ENCODE measurements at places on chromosomes 3 and 15.

GRCh38 chr3:127137113-127137512 lies 55.8 kb upstream of the PRR23E start:
- no peak for DNase-seq

- no peak for DNase-seq
Observed at GRCh38 chr3:72444656-72445223, 403.5 kb downstream of the SHQ1 start.

DNA sequence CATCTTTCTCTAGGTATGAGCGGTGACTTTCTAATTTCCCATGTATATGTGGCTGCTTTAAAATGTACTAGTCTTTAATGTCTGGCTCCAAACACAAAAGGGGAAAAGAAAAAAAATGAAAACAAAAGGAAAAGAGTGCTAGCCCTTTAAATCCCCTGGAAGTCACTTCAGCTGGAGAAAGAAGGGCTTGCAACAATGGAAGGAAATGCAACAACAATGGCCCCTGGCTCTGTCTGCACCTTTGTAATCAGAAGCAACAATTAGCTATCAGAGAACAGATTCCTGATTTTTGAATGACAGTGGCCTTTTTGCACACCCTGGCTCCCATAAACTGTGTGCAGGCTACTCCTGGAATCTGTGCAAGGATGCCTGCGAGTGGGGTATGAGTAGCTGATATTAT lies 591.2 kb downstream of the FHIT start:
- DNase-seq = no peak

GRCh38 chr3:78967061-78967460 lies 800.7 kb downstream of the ROBO1 start:
- no peak for DNase-seq

- DNase-seq = no peak
Observed at GRCh38 chr15:50119063-50120040, at the start of gene ATP8B4. Gene ATP8B4, minus strand, starts transcription at chr15:50119233. Its CDS starts 12,267 bp downstream, at chr15:50106966.

- no peak for DNase-seq
Observed at GRCh38 chr3:46884929-46885328, 7.4 kb downstream of the PTH1R start.

DNA sequence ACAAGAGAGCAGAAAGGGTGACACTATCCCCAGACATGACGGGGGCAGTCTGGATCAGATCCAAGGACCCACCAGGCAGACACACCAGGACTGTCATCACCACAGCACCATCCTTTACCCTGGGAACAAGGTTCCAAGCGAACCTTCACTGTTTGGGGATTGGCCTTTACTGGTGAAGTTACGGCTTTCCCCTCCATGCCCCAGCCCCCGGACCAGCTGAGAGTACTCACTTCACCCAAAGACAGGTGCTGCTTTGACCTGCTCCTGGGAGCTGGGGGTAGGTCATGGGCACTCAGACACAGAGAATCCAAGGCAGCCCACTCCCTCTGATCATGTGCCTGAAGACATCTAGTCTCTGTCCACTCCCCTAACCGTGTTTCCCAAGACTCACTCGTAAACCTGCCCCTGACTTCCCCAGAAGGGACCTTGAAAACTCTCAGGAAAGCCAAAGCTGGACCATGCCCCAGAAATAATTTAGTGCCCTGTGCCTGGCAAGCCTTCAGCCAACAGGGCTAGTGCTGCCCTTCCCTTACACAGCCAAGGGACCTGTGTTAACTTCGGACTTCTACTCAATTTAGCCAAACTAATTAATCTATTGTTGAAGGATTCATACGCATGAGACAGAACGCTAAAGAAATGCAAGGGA lies 2.8 kb downstream of the RRP9 start:
- no peak for DNase-seq

DNA sequence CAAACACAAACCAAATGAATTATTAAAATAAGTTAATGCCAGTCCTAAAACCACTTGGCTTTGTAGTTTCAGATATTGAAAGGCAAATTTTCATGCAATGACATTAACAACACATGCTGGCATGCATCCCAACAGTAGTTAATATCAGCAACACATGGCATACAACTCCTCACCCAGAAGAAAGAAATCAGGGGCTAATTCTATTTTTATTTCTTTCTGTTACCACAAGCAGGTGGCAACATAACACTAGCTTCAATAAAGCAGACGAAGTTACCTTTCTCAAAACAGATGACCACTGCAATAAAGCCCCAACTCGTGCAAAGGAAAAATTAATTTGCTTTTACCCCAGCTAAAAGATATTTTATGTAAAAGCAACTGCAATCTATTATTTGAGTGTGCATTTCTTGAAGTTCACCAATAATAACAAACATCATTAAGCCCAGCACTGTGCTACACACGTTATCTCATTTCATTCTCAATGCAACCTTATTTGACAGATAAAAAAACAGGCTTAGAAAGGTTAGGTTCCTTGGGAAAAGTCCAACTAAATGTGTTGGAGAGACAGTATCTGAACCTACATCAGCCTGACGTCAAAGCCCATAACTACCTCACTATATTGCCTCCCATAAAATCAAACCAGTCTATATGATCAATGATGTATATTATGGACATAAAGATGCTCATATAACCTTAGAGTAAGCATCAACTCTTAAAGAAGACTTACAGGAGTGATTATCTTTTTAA lies 2.8 kb downstream of the TOP2B start:
- DNase-seq = no peak

GRCh38 chr3:56613016-56613415 lies 56.0 kb downstream of the CCDC66 start:
- no peak for DNase-seq

DNA sequence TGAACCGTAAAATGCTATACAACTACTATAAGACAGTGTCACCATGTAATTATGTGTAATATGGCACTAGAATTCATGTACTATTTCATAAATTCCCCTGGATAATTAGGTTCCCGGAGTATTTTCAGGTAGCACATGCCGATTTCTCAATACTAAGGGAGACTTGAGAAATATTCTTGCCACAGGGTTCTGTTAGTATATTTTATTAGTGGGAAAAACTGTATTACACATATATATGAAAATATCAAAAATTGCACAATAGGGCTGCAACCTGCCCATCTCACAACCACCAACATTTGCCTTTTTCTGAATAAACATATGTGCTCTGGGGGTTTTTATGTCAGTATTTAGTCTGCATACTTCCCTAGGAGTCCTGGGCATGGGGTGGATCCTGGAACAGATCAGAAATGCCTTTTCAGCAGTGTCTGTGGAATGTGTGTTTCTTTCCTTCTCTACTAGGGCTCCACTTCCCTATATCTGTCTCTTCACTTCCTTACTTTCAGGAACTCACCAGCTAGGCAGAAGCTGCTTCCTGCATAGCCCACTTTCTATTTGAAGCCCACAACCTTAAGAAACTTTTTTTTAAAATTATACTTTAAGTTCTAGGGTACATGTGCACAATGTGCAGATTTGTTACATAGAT lies 87.5 kb downstream of the RPL39L start:
- DNase-seq = no peak

GRCh38 chr15:90683371-90683770 lies 33.8 kb upstream of the BLM start:
- DNase-seq = no peak

DNA sequence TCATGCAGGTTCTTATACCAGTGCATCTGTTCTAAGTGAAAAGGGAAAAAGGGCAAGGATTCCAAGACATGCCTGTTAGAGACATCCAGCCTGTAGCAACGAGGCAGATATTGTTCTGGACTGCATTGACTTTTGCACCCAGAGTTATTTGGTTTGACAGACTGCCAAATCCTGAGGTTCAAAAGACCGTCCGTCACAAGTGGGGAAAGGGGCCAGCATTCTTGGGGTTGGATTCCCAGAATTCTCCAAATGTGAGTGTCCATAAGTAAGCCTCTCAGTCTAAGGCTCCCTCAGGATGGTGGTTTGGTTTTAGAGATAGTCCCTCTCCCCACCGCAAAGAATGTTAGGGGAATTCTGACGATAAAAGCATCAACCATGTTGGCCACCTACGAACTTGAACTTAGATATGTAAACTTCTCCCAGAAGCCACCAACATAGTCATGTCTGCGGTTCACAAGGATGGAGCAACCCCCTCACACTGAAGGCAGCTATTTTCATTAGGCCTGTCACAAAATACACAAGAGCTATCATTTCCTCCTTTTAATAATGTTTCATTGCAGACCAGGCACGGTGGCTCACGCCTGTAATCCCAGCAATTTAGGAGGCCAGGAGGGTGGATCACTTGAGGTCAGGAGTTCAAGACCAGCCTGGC lies 13.6 kb upstream of the LACTB start:
- no peak for DNase-seq

GRCh38 chr3:167066977-167067786 lies 312.9 kb downstream of the ZBBX start:
- no peak for DNase-seq

- DNase-seq = no peak
Observed at GRCh38 chr3:50417637-50418033, 58.3 kb upstream of the TMEM115 start.

DNA sequence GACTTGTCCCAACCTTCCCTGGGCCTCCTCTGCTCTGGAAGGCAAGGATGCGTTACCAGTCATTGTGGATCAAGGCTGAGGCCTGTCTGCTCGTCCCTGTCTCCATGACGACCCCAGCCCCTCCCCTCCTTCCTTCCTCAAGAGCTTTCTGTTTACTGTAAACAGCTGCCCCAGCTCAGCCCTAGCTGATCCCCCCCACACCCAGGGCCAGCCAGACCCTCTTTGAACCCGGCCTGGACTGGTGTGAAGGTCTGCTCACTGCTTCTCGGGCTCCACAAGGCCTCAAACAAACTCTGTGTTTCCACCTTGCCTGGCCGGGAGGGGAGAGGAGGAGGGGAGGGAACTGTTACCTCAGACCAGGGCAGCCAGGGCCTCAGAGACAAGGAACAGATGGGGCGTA lies 16.9 kb downstream of the VPS18 start:
- DNase-seq = no peak

GRCh38 chr3:23301819-23302218 lies 98.7 kb downstream of the UBE2E2 start:
- no peak for DNase-seq

DNA sequence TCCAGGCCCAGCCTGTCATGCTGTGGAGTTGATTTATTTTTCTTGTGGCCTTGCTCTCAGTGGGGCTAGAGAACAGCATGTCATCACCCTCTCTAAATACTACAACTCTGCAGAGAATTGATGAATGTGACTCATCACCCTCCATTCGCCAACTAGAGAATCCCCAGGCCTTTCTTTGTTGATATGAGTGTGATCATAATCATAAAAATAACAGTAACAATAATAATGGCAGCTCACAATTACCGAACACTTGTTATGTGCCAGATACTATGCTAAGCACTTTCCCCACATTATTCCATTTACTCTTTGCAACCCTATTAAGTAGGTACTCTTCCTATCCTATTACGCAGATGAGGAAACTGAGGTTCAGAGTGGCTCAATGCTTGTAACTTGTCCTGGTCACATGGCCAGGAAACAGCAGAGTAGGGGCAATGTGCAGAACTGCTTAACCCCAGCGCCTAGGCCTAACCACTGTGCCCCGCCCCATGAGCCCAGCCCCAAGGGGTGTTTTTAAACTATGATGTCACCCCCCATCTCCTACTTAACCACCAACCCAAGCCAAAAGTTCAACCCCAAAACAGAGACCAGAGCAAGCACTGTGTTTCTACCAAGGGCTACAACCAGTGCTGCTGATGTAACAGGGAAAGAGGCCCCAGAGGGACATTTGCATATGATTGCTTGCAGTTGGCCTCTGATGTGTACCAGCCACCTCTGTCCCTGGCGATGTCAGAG lies 104.5 kb downstream of the ADCY5 start:
- no peak for DNase-seq

DNA sequence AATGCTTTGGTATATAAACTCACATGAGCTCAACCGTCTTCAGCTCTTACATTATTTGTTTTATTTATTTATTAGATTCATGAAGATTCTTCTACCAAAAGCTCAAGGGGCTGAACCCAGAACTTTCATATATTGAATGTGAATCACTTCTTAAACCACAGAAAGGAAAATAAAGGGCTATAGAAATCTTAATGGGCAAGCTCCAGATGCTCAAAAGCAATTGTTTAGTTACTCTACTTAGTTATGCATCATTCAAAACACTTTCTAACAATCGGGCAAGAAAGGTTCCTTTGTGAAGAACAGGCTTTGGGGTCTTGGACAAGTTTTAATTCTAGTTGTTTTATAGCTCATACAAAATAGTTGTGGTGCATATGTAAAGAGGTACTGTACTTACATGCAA lies 380.2 kb downstream of the TIGIT start:
- no peak for DNase-seq

GRCh38 chr15:99932676-99933402 lies 199.6 kb upstream of the LYSMD4 start:
- DNase-seq = no peak

GRCh38 chr3:37396731-37397130 lies 222.3 kb upstream of the LRRFIP2 start:
- DNase-seq = no peak

DNA sequence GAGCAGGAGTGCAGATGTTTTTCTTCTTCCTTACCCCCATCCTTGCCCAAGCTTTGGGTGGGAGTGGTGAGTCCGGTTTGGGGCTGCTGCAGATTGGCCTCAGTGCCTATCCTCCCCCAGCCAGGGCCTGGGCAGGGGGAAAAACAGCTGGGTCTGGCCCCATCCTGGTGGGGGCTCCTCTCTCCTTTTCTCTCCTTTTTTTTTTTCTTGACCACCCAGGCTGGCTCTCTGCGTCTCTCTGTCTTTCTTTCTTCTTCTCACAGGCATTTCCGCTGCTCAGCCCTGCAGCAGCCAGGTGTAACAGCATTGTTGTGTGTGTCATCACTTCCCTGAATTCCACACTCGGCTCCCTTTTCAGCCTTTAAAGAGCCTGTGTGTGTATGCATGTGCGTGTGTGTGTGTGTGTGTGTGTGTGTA lies 2.0 kb downstream of the FOXL2NB start:
- DNase-seq = no peak

DNA sequence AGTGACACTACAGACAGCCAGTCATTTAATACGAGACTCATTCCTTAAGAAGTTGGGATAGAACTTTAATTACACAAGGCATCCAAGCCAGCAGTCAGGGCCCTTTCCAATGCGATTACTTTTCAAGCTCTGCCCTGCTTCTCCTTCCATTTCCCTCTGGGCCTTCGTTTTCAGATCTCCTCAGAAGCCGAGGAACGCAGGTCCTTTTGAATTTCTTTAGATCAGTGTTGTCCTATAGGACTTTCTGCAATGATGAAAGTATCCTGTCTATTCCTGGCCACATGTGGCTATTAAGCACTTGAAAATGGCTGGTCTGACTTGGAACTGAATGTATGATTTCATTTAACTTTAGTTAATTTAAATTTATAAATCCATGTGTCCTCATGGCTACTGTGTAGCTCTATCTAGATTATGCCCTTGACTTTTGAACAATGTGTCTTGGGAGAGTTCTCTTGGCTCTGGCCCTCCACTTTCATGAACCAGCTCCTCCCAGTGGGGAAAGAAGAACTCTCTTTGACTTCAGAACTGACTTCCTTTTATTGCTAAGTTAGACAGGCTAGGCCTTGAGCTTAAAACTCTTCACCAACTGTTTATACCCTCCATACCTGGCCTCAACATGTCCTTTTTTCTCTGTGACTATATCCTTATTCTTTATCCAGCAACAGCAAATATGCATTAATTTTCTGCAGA lies 22.6 kb downstream of the TGFBR2 start:
- no peak for DNase-seq

Data from hypothalamus (tissue), 51 donors.